ENCODE measurements at places on chromosomes 1 and 21. TPM values are rescaled to one million over a fixed set of nuclear protein-coding genes. Genes with fewer than 3 reads are reported as not detected.

VWA1 gene
- 102 TPM for total RNA-seq

DNA sequence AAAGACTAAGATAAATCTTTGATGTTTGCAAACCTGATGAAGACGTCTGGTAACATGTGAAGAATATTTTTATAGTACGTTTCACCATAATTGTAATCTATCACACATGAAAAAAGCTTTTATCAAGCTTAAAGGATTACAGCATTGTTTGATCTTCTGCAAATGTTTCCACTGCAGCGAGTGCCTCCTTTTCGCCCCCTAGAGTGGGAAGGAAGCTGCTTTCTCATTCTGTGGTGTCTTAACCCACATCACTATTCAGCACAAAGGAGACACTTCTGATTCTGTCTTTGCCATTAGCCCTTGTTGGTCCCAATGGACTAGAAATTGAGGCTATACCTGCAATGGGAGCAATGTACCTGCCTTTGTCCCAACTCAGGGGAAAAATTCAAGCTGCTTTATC, 46.0 kb upstream of the IL12RB2 start:
- no peak for ATAC-seq

DNA sequence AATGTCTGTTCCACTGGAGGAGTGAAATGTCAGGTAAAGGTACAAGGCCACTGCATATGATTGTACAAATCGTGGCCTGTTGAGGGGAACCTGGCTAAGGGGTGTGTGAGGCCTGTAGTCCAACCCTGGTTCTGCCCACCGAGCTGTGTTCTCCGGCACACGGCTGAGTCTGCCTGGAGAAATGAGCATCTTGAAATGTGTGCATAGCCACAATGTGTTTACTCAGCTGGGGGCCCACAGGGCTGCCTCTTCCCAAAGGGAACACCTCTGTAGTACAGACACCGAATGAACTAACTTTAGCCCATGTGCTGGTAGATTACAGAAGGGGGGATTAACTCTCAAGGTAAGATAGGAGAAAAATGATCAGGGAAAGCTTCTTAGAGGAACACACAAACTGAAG, 30.2 kb downstream of the AK4 start:
- ATAC-seq, result no peak

DNA sequence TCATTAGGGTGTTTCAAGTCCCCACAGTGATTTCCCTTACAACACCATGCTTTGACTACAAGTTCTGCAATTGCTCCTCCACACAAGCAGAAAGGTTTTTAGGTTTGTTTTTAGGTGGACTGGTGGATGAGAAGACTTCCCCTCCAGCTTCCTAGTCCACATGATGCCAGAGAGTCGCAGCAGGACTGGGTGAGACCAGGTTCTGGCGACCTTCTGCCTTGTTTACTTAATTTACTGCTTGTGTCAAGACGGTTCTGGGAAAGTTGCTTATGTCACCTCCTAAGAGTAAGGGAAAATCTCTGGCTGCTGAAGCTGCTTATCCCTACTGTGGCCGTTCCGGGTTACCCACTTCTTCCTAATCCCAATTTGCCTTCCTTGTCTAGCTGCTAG, 76.4 kb downstream of the GLUL start:
- no peak for ATAC-seq

DNA sequence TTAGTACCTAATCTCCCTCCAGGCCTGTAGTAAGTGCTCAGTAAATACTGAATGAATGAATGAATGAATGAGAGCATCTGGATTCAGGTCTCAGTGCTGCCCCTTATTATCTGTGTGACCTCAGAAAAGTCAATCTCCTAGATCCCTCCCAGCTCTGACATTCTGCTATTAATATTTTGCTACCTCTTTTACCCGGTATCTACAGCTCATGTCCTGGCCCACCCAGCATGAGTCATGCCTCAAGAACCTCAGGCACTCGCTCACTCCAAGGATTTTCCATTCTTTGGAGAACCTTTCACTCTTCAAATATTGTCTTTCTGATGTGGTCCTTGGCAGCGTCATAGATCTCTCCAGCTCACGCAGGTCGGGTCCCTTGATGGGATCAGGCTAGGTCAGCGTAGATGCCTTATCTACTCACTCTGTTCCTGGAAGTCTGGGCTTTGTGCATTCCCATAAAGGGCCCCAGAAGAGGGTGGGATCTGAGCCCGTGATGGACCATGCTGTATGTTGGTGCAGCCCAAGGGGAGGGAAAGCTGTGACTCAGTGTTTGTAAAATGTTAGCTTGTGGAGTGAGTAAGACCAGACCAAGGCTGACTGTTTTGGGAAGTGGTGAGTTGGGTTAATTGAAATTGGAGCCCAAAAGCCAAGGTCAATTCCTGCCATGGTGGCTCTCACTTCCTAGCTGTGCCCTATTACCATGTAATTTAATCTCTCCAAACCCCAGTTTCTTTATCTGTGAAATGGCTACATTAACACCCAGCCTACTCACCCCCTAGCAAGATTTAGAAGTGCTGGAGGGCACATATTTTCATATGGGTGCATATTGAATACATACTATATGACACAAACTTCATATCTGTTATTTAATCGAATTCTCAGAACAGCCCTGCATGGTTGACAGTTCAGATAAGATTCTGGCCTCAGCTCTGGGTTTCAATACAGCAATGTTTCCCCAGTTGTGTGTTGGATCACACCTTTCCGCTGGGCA, 214.1 kb upstream of the USP24 start:
- ATAC-seq, result peak; percentile 92

GRCh38 chr1:19616489-19616888, 27.6 kb upstream of the NBL1 start:
- no peak for ATAC-seq

NPHS2 gene
- total RNA-seq, result not detected

- ATAC-seq, result peak; percentile 10
Observed at GRCh38 chr1:223628233-223629125, 37.0 kb downstream of the CAPN8 start.

GRCh38 chr1:207983044-207983635, 72.2 kb upstream of the CD34 start:
- ATAC-seq, result no peak

- ATAC-seq, result no peak
Observed at GRCh38 chr1:3819771-3820200, 23.5 kb upstream of the LRRC47 start.

DNA sequence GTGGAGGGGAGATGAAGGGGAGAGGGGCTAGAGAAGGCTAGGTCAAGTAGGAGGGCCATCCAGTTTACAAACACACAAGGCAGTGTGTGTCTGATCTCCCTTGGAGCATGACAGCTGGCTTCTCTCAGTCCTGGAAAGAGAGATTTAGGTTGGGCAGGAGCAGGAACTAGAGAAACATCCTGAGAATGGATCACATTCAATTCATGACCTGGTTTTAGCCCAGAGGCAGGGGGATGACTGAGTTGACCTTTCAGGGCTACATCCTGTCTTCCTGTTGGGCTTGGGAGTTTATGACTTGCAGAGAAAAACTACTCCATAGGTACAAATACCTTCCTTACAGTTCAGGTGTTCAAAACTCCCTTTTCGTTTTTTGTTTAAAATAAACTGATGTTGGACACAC, 97.0 kb downstream of the IGSF21 start:
- ATAC-seq, result no peak

DNA sequence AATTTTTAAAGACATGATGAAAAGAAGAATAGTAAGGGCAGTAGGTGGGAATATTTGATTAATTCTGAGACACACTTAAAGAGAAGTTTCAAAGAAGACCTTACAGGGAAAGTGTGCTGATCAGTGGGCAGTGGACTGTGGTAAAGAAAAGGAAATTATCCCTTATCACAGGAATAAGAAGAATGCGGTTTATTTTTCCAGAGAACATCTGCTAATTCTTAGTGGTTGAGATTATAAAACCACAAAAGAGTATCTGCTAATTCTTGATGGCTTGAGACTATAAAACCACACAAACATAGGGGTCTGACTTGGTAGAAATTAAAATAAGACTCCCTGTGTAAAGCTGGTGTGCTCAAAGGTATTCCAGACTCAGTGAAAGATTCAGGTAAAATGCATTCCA, 60.0 kb upstream of the KCTD3 start:
- no peak for ATAC-seq

- no peak for ATAC-seq
Observed at GRCh38 chr1:34763142-34763781, 3.7 kb downstream of the GJB4 start.

PFDN2 gene
- total RNA-seq, result 26.2 TPM

- no peak for ATAC-seq
Observed at GRCh38 chr1:17745479-17745955, 9.6 kb upstream of the ACTL8 start.

PRKAA2 gene
- total RNA-seq, result 57.9 TPM

DNA sequence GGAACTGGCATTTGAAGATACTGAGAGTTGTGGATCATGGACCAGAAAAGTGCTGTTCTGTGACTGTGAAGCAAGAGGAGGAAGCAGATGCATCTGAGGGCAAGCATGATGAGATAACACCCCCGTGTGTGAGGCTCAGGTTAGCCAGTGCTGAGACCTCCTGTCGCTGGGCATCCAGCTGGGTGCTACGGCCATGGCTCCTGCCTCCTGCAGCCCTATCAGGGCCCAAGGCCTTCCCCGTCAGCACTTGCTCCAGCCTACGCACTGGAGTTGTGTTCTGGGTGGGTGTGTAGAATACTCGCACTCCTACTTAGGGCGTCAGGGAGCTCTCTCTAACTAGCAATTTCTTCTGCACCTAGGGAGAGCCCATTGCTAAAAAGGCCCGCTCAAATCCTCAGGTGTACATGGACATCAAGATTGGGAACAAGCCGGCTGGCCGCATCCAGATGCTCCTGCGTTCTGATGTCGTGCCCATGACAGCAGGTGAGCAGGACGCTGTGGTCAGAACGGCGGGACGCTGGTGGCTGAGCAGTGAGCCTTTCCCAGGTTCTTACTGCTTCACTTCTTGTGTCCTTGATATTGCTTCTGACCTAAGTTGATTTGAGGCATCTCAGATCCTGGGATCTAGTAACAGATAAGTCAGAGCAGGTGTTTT, 6.5 kb downstream of the PPIE start:
- ATAC-seq, result no peak

MFSD2A gene
- 0.84 TPM for total RNA-seq

DNA sequence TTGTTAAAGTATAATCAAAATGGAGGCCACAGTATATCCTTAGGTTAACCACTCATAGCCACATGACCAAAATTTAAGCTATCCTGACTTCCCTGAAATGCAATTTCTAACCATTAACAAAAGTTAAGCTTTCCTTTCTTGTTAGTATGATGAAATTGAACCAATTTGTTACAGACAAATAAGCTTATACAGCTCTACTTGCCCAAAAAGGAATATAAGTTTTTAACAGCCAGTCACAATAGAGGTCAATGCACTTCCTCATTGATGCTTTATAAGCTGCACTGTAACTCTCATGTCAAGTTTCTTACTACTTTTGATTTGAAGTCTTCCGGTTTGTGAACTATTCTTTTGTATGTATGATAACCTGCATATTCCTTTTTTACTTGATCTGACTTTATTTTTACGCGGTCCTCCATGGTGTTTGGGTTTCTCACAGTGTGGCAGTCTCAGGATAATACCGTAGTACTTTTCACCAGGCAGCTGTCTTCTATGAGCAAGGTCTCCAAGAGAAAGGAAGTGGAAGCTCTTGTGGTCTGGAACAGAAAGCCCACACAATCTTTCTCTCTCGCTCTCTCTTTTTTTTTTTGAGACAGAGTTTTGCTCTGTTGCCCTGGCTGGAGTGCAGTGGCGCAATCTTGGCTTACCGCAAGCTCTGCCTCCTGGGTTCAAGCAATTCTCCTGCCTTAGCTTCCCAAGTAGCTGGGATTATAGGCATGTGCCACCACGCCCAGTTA, 331.6 kb downstream of the SRGAP2C start:
- no peak for ATAC-seq

GRCh38 chr1:15360700-15361099, 49.0 kb upstream of the EFHD2 start:
- ATAC-seq, result no peak

MAP7D1 gene
- total RNA-seq, result 149 TPM

GRCh38 chr1:86567878-86568277, 21.0 kb downstream of the CLCA4 start:
- no peak for ATAC-seq

GRCh38 chr1:27658951-27659496, 13.0 kb downstream of the IFI6 start:
- peak; percentile 0 for ATAC-seq

C4BPA gene
- total RNA-seq, result not detected

GRCh38 chr1:221075911-221076310, 196.7 kb downstream of the HLX start:
- ATAC-seq, result no peak

DNA sequence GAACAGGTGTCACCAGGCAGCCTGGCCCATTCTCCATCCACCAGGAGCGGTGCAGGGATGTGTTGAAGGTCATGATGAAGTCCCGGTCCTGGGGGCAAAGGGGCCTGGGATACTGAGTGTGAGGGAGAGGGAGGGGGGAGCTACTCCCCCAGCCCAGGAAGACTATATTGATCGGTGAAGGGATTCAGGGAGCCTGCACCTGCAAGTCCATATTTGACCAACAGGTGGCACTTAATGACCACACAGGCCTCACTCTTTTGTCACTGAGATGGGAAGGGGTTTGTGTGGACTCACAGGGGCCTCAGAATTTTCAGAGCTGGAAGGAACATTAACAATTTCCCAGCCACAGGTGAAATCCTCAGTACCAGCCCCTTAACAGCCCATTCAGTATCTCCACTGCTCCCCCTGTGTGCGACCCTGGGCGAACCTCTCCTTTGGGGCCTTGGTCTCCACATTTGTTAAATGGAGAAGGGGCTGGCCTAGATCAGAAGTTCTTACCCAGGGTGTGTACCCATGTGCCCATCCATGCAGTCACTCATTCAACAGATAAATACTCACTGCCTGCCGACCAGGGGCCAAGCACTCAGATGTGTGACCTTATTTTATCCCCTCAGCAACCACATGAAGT, 55.6 kb downstream of the NKAIN1 start:
- ATAC-seq, result no peak

GRCh38 chr1:116003823-116004222, 27.5 kb downstream of the SLC22A15 start:
- ATAC-seq, result no peak

DNA sequence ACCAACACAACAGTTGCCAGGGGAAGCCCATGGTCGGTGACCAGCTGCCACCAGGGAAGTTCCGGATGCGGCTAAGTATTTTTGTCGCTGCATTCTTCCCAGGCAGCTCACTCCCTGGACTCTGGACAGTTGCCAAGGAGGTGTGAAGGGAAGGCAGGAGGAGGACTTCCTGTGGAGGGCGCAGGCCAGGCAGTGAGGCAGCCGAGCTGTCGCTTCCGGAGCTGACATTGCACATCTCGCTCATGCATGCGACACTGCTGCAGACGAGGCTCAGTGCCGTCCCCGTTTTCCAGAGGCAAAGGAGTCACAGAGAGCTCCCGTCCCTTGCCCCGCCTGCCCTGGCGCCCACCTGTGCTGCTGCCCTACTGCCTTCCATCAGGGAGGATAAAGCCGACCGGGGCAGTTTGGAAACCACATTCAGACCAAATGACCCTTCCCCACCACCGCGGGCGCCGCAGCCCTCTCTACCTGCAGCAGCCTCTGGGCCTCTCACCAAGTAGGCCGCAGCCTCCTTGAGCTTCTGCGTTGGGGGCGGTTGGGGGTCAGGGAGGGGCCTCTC, 81.4 kb downstream of the NENF start:
- ATAC-seq, result peak; percentile 14

PIK3R3 gene
- total RNA-seq, result 34.7 TPM
